ENCODE measurements at places on chromosomes 1 and 21. TPM values are rescaled to one million over a fixed set of nuclear protein-coding genes. Genes with fewer than 3 reads are reported as not detected.

Gene KRTAP19-3
- not detected for total RNA-seq

Gene MAP7D1
- total RNA-seq: 97.9 TPM

Gene TTC24
- not detected for total RNA-seq

Gene ATP6V1G3
- total RNA-seq: not detected

Gene CKS1B
- total RNA-seq: 224 TPM

Gene ZSWIM5
- 1.2 TPM for total RNA-seq

Gene MATN1
- total RNA-seq: not detected

Gene LCE3E
- not detected for total RNA-seq

Gene OR10Z1
- 0.22 TPM for total RNA-seq

Gene UBE2G2
- 56.4 TPM for total RNA-seq

Gene PSRC1
- 17.3 TPM for total RNA-seq

Gene RYR2
- total RNA-seq: not detected

Gene BPNT1
- 26.9 TPM for total RNA-seq

Gene CFAP57
- total RNA-seq: 0.75 TPM

Gene ADAMTS4
- total RNA-seq: 37.3 TPM

Gene FAM177B
- not detected for total RNA-seq

Gene TDRD10
- total RNA-seq: not detected

Gene WDR26
- total RNA-seq: 72.5 TPM

Gene SELE
- not detected for total RNA-seq

Gene VHLL
- not detected for total RNA-seq

Gene GJA4
- not detected for total RNA-seq

Gene FNDC5
- total RNA-seq: 0.22 TPM

Gene CFHR5
- total RNA-seq: not detected

Gene LIPI
- not detected for total RNA-seq

Gene CCDC27
- not detected for total RNA-seq

Gene OR2L8
- 0.25 TPM for total RNA-seq

Gene CATSPERE
- total RNA-seq: 1.9 TPM

All from uterine smooth muscle cell (primary cell).